ENCODE measurements at places on chromosomes 11 and 22.

DNA sequence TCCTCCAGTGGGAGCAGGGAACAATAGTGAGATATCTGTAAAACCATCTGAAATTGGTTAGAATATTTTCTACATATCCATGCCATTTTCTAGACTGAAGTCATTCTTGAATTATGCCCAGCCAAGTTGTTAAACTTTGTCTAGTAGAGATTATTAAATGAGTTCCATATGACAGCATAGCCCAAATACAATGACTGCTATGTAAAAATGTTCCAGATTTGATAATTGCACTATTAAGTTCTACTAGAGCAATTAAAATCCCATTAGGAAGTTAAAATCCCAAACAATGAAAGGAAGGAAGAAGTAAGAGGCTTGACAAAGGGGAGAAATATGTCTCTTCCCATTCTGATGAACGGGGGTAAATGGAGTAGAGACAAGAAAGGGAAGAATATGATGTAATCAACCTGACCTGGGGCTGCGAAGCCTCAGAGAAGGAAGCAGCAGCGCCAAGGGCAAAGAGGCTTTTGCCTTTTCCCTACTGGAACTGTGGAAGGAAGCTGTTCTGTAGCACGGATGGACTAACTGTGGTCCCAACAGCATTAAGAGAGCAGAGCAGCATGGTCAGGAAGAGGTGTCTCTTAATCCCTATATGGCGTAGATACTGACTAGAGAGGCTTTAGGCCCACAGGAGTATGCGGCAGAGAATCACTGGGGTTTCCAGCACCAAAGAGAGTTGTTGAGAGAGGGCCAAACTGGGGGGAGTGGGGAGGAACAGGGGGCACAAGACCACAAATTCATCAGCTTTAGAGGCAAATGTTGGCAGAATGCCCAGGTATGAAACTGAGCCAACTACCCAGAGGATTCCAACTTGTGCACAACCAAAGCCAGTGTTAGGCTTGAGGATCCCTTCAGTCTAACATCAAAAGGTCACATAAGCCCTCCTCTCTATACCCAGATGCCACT, 26.7 kb downstream of the RRP8 start:
- DNase-seq = peak; percentile 88

- no peak for DNase-seq
Measured at GRCh38 chr11:79449040-79449439, 8.2 kb upstream of the TENM4 start.

- no peak for DNase-seq
Measured at GRCh38 chr22:38631724-38632123, 24.5 kb downstream of the FAM227A start.

DNA sequence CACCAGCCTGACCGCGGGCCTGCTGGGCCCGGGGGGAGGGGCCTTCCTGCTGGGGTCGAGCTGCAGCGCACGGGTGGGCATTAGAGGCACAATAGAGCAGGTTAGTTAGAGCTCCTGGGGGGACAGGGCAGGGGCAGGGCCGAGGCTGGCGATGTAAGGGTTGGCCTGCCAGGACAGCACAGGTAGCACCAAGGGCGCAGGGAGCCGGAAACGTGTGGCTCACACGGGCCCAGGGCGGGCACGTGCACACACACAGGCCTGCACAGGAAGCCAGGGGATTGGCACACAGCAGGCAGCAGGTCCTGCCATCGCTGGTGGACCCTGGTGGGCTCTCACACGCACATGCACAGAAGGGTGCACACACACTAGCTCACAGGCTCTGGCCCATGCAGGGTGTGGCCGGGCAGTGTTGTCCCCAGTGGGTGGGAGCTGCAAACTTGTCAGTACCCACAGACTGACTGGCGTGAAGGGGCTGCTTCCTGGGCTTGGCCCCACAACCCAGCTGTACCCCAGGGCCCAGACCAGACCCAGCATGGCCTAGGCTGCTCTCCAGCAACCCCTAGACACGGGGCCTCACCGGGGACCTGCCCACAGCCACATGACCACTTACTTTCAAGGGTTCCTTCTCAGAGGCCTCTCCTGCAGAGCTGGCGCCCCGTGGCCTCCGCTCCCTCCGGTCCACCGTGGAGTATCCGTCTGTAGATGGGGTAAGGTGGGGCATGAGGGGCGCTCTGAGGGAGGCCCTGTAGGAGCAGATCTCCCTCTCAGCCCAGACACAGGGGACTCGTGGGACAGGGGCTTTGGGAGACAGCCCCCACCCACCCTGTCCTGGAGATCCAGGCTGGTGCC, 29.9 kb upstream of the TXNRD2 start:
- DNase-seq = no peak

DNA sequence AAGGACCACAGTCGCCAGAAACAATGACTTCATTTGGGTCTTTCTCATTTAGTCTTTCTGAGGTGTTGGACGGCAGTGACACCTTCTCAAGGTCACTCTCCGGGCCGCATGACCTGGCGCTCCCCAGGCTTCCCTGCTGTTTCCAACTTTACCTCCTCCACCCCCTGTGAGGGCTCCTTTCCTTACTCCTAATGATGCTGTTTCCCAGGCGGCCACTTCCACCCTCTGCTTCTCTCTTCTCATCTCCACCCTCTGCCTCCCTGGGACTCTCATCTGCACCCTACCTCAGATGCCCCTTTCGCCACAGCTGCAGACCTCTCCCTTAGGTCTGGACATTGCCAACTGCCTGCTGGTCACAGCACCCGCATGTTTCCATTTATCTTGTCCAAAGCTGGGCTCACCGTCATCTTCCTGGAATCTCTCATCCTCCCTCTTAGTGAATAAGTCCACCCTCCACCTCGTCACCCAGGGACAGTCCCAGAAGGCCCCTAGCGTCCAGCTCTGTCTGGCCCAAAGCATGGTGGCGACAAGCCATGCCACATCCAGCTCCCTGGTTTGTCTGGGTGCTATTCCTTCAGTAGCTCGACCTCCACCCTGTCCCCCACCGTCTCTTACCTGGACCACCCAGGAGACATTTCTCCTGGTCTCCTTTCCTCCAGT, 113.8 kb downstream of the BUD13 start:
- DNase-seq = no peak

- DNase-seq = no peak
Measured at GRCh38 chr22:45599836-45600577, 71.6 kb upstream of the ATXN10 start.

DNA sequence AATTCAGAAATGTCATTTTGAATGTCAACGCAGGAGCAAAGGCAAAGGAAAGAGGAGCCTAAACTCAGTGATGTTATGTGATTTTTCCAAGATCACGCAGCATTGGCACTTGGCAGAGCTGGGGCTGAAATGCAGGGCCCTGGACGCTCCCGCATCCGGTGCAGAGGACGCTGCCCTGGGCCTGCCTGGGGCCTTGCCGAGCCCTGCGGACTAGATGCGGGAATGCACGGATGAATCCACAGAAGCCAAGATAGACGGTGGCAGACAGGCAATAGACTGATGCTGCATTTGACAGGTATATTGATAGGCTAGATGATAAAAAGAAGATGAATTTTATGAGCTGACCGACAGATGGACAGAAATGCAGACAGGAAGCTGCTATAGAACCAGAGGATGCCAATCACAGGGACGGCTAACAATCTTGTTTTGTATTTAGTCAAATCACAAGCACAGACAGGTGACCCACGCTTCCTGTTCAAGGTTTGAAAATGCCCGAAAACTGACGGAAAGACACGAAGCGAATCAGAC, 696 bp upstream of the MARK2 start:
- no peak for DNase-seq

DNA sequence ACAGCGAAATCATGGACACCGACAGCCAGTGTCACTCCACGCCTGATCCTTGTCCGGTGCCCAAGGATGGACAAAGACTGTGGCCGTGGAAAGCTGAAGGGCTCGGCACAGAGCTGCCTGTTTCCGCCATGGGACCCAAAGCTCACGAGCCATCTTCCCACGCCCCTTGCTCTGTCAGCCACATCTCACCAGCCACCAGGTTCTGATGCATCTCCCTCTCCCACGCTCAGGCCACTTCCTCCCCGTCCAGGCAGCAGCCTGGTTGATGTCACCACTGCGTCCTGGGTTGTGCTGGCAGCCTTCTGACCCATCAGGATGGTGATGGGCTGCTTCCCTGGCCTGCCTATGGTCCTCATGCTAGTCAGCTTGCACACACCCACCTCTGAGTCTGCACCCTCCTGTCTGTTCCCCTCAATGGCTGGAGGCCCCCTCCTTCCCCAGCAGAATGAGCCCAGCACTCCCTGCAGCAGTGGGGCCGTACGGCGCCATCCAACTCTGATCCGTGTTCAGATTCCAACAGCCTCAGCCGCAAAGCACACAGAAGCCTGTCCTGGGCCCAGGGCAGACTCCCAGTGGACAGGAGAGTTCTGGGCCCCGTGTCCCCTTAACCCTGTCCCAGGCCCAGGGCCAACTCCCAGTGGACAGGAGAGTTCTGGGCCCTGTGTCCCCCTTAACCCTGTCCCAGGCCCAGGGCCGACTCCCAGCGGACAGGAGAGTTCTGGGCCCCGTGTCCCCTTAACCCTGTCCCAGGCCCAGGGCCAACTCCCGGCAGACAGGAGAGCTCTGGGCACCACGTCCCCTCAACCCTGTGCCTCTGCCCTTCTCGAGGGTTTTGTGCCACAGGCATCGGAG, 259.5 kb downstream of the BRD1 start:
- no peak for DNase-seq

GRCh38 chr11:63142459-63142858, 1.6 kb downstream of the SLC22A24 start:
- DNase-seq = no peak

GRCh38 chr11:111303461-111303860, 5.1 kb downstream of the POU2AF3 start:
- peak; percentile 53 for DNase-seq

DNA sequence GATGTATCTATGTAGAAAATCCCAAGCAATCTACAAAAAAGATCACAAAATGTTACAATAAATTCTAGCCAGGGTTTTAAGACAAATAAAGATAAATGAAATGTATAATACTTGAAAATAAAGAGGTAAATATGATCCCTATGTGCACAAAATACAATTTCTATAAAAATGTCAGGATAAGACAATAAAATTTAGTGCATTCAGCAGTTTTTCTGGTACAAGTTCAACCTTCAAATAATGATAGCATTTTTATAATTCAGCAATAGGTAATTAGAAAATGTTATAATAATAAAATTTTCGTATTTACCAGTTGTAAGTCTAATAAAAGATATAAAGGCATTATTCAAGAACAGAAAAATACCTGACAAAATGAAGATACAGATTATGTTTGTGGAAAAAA, 726.8 kb upstream of the FAT3 start:
- DNase-seq = no peak

DNA sequence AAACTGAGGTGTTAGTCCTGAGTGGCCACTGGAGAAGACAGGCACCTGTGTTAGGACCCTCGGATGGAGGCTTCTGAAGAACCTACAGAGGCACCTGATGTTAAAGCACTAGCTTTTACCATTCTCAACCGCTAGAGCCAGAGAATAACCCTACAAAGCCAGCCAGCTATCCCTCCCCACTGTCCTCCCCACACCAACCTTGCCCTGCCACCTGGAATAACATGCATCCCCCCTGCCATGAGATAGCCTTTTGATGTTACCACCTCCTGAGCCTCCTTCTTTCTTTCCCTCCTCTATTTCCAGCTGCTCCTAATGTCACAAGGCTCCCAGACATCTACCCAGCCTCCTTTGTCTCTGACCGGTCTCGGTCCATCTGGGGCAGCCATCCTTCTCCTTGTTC, 28.1 kb downstream of the COMMD9 start:
- no peak for DNase-seq

- DNase-seq = peak; percentile 26
Measured at GRCh38 chr11:46253258-46254132, 24.0 kb upstream of the CREB3L1 start.

GRCh38 chr11:75189911-75190310, 39.0 kb downstream of the SLCO2B1 start:
- no peak for DNase-seq

- DNase-seq = peak; percentile 77
Measured at GRCh38 chr11:69463181-69463994, 18.1 kb upstream of the LINC01488 start.

DNA sequence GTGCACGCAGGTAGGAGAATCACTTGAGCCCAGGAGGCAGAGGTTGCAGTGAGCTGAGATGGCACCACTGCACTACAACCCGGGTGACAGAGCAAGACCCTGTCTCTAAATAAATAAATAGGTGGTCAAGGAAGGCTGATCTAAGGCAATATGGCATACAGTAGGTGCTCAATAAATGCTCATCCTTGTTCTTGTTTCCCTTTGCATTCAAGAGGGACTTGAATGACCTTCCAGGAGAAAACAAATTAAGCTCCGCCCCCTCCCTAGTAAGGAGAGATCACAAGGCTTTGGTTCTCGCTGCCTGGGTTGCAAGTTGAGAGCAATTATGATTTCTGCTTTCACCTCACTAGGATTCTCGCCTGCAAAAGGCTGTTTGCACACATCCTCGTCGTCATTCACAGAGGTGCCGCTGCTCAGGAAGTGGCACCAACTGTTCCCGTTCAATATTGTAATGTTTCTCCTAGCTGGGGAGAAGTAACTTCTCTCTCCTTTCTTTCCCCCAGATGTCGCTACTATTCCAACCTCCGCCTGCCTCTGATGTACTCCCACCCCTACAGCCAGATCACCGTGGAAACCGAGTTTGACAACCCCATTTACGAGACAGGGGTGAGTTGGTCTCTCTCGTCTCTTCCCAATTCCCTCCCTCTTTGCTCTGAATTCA, 51.8 kb upstream of the ASPHD2 start:
- DNase-seq = no peak

DNA sequence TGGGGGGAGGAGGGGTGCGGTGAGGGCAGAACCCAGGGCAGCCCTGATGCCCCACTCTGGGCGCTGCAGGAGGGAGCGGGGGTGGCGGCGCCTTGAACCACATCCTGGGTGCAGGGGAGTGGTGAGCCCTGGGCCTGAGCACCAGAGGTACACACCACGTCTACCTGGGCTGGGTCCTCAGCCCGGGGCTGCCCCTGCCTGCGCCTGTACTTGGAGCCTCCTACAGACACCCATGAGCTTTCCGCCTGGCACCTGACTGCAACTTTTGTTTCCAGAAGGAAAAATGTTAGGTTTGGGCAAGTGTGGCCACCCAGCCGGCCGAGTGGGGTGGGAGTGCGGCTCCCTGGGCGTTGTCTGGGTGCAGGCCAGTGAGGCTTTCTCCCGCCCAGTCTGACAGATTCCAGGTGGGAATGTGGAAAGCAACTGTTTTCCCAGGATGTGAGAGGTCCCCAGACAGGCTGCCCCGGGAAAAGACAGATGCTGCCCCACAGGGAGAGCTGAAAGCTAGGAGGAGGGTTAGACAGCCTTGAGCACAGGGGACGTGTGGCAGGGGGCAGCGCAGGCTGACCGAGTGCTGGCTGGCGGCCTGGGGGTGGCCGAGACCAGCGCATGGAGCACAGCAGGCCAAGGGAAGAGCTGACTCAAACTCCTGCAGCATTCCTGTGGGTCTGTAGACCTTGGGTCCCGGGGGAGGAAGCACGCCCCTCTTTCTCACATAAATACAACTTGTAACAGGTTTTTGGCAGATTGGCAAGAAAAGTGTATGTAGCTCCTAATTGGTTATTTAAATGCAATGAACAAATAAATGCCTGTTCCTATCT, 44.1 kb downstream of the GNB1L start:
- peak; percentile 80 for DNase-seq

- DNase-seq = peak; percentile 35
Measured at GRCh38 chr11:131737357-131737756, 366.9 kb downstream of the NTM start.

All from fibroblast of the aortic adventitia (primary cell).